ENCODE measurements at places on chromosomes 3 and 15. TPM values are rescaled to one million over a fixed set of nuclear protein-coding genes. Genes with fewer than 3 reads are reported as not detected.

DNA sequence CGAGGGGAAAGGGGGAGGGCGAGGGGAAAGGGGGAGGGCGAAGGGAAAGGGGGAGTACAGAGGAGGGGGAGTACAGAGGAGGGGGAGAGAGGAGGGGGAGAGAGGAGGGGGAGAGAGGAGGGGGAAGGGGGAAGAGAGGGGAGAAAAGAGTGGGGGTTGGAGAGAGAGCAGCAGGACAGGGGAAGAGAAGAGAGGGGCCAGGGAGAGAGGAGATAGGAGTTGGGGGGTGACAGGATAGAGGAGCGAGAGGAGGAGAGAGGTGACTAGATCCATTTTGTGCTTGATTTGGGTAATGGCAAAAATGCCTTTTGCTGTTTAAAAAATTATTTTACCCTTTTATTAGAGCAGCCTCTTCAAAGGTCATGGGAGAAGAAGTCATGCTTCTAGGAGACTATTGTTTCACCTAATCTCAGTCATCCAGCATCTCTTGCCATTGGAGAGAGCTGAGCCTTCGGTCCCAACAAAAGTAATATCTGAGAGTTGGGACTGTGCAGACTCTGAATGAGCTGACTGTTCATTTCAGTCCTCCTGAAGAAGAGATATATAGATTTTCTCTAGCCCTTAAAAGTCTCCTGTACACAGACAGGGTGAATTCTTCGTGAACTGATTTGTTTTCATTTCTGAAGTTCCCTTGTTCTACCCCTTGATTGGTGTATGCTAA is 15.1 kb upstream of the TOP2B start:
- no peak for DNase-seq

DNA sequence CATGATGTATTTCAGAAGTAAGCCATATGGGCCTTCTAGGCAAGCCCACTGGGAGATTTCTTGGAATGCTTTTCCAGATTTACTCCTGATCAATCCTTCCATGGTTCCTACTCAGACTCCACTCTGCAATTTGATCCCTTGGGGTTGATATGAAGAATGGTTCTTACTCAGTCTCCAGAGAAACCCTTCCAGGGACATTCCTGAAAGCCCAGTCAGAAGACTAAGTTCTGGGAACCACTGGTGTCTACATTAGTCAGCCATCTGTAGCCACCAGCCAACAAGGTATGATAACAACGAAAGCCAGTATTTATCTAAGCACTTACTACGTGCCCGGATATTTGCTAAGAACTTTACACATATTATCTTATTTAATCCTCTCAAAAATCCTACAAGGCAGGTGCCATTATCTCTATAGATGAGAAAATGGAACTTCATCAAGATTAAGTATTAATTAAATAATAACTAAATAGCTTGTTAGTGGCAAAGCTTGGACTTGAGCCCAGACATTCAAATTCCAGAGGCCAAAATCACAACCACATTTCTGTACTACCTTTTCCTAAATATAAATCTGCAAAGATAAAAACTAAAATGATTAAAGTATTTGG is 32.7 kb downstream of the ZNF385D start:
- DNase-seq = no peak

GRCh38 chr3:195888311-195888761 is 20.0 kb downstream of the TNK2 start:
- no peak for DNase-seq

GRCh38 chr3:99710094-99710493 is 71.7 kb downstream of the COL8A1 start:
- DNase-seq = no peak

DNA sequence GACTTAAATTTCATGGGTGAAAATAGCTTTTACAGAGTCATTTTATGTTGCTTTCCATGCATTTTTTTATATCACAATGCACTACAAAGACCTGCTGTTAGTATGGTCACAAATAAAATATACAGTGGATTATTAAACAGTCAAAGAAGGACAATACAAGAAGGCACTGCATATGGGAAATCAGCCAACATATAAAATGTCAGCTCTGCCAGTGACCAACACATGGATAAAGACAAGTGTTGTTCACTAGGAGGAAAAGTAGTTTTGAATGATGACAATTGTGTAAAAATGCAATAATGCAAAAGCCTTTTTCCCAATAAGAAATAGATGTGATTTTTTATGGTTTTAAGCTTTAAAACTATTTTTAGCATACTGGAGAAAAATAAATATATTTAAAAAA is 425.3 kb upstream of the CBLB start:
- no peak for DNase-seq

DNA sequence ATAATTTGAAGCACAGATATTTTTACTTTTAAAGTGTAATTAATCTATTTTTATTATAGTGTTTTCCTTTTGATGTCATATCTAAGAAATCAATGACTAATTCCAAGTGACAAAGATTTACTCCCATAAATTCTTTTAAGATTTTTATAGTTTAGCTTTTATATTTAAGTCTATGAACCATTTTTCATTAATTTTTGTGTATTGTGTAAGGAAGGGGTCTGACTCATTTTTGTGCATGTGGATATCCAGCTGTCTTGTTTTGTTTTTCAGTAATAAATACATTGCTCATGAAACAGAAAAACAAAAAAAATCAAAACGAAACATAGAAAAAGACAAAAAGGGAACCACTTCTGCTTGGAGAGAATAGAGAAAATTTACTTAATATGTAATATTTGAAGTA is 145.1 kb downstream of the EPHA6 start:
- DNase-seq = no peak

DNA sequence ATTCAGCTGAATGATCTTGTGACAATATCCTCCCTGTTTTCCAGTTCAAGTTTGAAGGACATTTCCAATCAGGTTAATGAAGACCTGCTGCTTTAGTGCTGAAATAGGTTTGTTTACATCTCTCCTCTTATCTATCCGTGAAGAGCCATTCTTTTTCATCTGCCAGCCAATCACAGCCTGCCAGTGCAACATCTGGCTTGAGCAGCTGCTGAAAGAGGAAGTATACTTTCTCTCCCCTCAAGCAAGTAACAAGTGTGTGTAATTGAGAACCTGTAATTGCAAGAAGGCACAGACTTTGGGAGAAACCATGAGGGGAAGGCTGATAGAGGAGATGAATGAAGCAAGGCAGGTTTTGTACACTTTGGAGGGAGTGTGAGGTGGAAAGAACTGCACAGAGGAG is 404.3 kb downstream of the AGBL1 start:
- DNase-seq = no peak

- DNase-seq = no peak
These were observed 148.5 kb upstream of the PDZRN3 start for GRCh38 chr3:73773233-73773632.

- DNase-seq = no peak
These were observed 36.5 kb upstream of the ARNT2 start for GRCh38 chr15:80367661-80368060.

DNA sequence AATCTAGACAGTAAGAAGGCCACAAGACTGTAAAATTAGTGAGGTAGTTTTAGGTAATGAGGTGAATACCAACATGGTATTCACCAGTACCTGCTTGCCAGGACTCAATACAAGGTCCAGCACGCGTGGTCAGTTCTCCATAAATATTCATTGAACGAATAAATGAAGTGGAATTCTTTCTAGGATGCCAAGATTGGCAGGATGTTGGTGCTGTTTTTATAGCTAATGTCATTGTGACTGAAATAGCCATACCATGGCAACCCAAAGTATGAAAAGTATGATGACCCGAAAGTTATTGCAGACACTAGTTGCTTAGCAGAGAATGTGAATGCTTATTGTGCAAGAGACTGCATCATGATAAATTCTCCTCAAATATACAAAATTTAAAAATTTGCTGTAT is 307.2 kb downstream of the KCNH8 start:
- DNase-seq = no peak

DNA sequence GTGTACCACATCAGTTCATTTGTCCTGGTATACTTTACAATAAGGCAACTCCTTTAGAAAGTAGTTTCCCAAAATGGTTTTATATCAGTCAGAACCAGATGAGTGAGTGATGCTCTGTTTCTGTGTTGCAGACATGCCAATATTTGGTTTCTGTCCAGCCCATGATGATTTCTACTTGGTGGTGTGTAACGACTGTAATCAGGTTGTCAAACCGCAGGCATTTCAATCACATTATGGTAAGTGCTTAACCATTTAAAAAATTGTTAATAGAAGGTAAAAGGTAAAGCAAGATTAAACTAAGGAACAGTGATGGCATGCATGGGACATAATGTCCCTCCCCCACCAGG is 40.0 kb upstream of the SCAANT1 start:
- DNase-seq = no peak

DNA sequence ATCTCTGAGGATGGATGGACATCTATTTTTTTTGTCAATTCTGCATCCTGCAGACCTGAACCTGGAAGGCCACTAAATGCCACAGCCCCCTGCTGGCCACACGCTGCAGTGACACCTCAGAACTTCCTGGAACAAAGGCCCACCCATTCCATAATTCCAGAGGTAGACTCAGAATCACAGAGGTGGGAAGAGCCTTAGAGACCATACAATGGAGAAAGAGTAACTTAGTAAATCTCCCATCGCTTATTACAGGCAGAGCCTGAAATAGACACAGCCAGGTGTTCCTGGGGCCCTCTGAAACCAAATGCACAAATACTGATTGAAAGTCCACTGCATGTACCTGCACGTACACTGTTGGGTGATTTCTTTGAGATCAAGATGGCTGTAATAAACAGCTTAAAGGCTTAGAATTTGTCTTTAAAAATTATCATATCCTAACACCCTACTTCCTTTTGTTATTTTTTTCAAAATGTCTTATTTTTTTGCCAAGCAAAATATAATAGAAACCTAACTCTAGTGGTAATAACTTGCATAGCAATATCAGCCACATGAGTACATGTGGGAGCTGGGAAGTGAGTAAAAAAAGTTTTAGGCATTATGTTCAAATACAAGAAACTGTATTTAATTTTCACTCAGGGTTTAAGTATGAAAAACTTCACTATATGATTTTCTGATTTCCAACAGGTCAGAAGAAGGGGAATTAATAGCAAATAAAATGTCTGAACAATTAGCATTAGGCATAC is 62.7 kb downstream of the EOMES start:
- DNase-seq = peak; percentile 67

GRCh38 chr3:49329186-49329585 is 10.7 kb downstream of the USP4 start:
- DNase-seq = no peak

- DNase-seq = no peak
These were observed 39.5 kb downstream of the CFAP100 start for GRCh38 chr3:126434264-126434590.

- DNase-seq = no peak
These were observed 58.5 kb upstream of the TRIM71 start for GRCh38 chr3:32759342-32759741.

GRCh38 chr15:69713726-69714559 is 261.3 kb downstream of the RPLP1 start:
- no peak for DNase-seq

DNA sequence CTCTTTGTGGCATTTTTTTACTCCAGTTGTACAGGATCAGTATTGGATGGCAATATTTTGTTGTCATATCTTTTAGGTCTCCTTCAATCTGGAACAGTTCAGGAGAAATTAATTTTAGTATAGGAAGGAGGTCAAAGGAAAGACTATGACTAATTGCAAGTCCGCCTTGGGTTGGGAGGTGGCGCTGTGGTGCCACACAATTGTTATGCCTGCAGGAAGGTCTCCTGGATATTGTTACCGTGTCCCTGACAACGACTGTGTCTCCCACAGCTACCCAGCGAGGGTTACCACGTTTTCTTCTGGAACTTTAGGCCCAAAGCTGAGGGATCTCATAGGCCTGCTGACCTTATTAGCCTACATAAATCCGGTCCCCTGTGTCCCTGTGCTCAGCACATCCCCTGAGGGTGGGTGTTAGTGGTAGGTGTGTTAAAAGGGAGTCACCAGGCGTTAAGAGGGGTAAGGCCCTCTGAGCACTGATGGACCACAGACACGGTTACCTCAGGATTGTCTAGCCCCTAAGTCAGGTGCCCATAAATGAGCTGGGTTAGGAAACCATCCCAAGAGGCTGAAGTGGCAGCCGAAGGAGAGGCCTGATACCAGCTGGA is 31.5 kb downstream of the KCNAB1 start:
- DNase-seq = no peak

GRCh38 chr3:139745831-139746230 is 68.1 kb upstream of the NMNAT3 start:
- no peak for DNase-seq

DNA sequence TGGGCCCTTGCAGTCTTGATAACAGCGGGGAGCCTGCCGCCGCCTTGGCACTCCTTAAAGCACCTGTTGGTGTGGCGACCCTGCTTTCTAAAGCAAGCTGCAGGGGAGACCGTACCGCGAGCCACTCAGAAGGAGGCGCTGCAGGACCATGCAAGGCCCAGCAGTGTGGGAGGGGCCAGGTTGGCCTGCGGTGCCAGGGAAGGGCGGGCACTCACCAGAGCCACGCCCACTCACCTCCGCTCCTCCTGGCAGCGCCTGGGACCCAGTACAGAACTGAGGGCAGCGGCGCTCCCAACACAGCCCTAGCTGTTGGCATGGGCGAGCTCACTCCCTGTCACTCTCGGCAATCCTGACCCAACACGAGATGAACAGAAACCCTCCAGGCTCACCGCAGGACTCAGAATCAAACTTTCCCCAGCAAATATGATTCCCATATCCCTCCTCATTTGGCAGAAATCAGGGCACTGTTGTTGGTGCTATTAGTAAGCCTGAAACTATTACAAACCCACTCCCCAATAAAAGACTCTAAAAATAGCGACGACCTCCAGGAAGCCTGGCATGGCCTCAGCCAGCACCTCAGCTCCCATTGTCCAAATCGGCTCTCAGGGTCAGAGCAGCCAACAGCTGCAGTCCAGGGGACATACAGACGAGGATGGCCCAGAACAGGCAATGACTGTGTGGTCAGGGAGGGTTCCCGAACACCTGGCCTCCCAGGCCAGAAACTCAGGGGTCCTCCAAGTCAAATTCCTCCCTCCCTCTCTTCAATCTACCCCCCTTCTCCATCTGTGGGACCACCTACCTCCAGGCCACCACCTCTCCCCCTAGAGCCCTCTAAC is 77.2 kb downstream of the TBC1D2B start:
- peak; percentile 93 for DNase-seq

- no peak for DNase-seq
These were observed 229.2 kb downstream of the ZNF621 start for GRCh38 chr3:40753951-40754350.

SPTBN5 gene
- 7.2 TPM for total RNA-seq

TMEM212 gene
- total RNA-seq = 4.9 TPM

HRG gene
- total RNA-seq = not detected

GHSR gene
- total RNA-seq = not detected

CCDC191 gene
- 4.0 TPM for total RNA-seq

ACKR4 gene
- total RNA-seq = 4.1 TPM

CILP gene
- 2.3 TPM for total RNA-seq

LYZL4 gene
- total RNA-seq = not detected

MORC1 gene
- total RNA-seq = 0.15 TPM

LNP1 gene
- total RNA-seq = 4.2 TPM

ATP13A4 gene
- 145 TPM for total RNA-seq

TAGLN3 gene
- total RNA-seq = not detected

MYD88 gene
- 73.3 TPM for total RNA-seq

SPATA12 gene
- 0.43 TPM for total RNA-seq

C3orf52 gene
- total RNA-seq = 40.1 TPM

SUSD5 gene
- 1.1 TPM for total RNA-seq

AGTR1 gene
- 6.7 TPM for total RNA-seq
